ENCODE measurements at places on chromosomes 1 and 21.

DNA sequence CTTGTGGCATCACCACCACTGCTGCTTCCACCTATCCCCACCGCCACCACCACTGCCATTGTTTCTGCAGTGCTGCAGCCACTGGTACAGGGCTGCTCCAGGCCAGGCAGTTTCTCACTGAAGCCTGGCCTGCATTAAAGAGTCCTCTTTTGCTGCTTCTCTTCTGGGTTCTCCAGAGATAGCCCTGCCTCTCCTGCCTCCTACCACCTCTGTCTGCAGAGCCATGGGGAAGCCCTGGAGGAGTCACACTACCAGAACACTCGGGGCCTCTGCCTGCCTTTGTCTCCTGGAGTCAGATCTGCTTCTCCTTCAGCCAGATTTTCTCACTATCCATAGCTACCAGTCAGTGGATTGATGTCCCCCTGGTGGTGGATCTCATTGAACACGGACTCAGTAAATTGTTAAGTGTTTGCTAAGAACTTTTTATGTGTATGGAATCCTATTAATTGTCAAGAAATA, 37.7 kb upstream of the DDAH1 start:
- no peak for DNase-seq

DNA sequence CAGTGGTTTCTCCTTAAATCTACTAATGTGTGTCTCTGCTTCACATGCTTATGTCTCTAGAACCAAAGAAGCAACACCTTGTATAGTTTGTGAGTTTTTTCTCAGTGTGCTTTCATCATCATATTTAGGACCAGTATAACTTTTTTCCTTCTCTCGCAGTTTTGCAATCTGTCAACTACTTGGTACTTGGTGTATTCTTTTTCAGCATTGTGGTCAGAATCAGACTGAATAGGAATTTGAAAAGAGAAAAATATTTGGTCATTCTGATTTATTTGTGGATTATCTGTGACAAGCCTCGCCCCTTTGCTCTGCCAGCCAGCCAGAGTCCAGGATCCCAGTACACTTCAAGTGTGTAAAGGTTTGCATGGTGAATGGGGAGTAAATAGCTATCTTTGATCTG, 122.3 kb downstream of the C1orf21 start:
- no peak for DNase-seq

GRCh38 chr1:99456536-99456935, 189.4 kb upstream of the PALMD start:
- no peak for DNase-seq

DNA sequence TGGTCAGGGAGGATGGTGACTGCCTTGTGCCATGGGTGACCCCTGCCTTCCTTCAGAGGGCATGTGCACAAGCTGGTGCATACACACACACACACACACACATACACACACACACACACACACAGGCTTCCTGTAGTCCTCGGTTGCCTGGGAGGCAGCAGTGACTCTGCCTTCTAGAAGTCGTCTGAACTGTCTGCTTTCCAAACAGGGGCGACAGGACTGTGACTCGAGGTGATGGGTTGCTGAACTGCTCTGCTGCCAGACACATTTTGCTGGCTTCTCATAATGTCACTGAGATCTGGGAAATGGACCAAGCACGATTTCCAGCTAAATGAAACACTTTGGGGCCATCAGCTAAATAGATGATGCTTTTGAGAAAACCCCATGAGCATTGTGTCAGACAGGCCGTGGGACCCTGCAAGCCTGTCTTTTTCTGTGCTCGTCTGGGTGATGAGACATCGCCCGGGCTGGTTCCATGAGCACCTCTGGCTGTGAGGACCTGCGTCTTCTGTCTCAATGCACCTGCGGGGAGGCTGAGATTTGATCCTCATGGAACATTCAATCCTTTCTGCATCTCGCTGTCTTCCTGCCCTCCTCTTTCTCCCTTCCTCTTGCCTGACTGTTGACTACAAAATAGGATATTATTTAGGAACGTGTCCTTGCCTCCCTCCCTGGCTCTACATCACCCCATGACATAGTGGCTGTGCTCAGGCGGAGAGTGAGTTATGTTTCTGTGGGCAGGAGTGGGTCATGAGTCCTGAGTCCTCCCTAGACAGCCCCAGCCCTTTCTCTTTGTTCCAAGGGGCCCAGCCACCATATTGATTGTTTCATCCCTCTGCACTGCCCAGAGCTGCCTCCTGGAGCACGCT, 436.8 kb downstream of the CAMTA1 start:
- no peak for DNase-seq

DNA sequence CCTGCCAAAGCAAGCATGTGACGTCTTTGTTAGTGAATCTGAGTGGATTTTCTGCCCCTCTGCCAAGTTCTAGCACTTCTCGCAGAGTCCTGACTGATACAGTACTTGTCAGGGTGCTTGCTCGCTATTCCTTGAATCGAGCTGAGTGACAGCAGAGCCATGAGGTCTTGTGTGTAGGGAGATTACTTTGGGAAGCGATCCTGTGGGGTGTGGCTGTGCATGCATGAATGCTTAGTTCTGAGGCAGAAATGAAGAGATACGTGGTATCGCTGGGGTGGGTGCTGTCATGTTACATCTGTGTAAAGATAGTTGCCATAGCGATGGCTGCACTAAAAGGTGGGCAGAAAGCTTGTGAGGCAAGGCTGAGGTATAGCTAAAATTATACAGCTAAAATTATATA, 19.3 kb upstream of the DNAJC28 start:
- DNase-seq, result no peak

- no peak for DNase-seq
These were observed 3.6 kb downstream of the IGSF8 start for GRCh38 chr1:160094806-160095205.

- DNase-seq, result no peak
These were observed 6.5 kb upstream of the GUCA2A start for GRCh38 chr1:42170779-42171621.

DNA sequence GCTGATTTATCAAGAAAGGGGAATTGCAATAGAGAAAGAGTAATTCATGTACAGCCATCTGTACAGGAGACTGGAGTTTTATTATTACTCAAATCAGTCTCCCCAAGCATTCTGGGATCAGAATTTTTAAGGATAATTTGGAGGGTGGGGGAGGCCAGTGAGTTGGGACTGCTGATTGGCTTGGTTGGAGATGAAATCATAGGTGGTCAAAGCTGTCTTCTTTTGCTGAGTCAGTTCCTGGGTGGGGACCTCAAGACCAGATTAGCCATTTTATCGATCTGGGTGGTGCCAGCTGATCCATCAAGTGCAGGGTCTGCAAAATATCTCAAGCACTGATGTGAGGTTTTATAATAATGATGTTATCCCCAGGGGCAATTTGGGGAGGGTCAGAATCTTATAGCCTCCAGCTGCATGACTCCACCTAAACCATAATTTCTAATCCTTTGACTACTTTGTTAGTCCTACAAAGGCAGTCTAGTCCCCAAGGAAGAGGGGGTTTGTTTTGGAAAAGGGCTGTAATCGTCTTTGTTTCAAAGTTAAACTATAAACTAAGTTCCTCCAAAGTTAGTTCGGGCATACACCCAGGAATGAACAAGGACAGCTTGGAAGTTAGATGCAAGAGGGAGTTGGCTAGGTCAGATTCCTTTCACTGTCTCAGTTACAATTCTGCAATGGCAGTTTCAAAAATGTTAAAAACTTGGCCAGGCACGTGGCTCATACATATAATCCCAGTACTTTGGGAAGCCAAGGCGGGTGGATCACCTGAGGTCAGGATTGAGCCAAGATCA, 16.9 kb upstream of the RAB3B start:
- DNase-seq, result no peak

- peak; percentile 28 for DNase-seq
These were observed 143.1 kb downstream of the IFI44 start for GRCh38 chr1:78792756-78793155.

DNA sequence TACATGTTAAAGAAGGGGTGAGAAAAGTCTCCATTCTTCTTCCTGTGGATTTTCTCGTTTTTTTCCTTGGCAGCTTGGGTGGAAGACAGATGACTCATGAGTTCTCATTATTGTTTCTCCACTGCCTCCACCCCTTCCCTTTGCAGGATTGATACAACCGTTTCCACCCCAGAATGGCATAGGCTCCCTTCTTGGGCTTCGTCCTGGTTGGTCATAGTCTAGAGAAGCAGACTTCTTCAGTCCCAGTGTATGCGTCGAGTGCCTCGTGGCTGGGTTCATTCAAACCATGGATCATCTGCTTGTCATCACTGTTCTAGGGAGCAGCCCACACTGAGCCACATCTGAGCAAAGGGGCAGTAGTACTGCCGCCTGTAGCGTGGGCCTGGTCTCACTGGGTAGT, 13.7 kb downstream of the PTGFRN start:
- no peak for DNase-seq

- DNase-seq, result no peak
These were observed 72.4 kb upstream of the IFNAR2 start for GRCh38 chr21:33157303-33157702.

GRCh38 chr21:15425049-15425448, 304.7 kb upstream of the USP25 start:
- DNase-seq, result no peak

GRCh38 chr21:32951041-32951440, 74.7 kb upstream of the OLIG2 start:
- no peak for DNase-seq

GRCh38 chr1:38964140-38964548, 22.5 kb upstream of the RHBDL2 start:
- no peak for DNase-seq

DNA sequence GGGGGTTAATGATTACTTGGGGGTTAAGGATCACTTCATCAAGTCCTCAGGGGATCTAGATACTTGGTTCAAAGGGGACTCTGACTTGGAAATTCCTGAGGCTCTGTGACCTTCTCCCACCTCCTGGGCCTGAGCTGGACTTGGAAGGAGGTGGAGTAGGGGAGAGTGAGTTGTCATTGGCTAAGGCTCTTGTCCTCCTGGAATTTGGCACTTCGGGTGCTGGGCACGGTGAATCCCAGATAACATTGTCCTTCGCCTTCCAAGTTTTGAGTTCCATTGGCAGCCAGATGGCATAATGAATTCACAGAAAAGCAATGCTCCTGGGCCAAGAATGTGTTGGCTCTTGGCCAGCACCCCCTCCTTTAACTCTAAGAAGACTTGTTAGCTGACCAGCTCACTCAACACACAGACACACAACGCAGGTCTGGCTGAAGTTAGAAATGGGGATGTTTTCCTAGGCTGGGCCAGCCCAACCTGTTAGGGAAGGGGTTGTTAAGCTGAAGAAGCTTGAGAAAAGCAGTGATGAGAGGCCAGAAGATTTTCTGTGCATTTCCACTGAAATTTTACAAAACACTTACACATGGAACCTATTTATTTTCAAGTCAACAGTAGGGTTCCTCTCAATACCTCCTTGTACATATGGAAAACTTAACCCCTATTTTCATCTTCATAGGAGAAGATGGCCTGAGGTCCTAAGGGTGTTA, 29.7 kb downstream of the SLC26A9 start:
- DNase-seq, result no peak

Data from fibroblast of skin of left biceps (primary cell).